ENCODE measurements at places on chromosomes 13 and 19.
A peak's percentile ranks its signal among the peaks of the same experiment; 100 is the strongest.

GRCh38 chr19:11254666-11255065 lies 7.7 kb downstream of the DOCK6 start:
- DNase-seq = no peak

DNA sequence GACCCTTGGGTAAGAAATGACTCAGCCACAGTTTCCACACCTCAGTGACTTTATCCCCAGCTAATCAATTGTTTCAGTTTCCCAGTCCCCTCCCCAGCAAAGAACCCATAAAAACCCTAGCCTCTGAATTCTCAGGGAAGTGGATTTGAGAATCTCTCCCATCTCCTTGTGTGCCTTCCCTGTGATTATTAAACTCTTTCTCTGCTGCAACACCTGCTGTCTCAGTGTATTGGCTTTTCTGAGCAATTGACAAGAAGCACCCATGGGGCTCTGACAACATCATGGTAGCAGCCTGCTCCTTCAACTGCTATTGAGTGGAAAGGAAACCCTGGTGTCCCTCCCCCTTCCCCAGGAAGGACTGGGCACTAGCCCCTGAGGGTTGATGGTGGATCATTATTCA lies 73.7 kb downstream of the UQCRFS1 start:
- no peak for DNase-seq

DNA sequence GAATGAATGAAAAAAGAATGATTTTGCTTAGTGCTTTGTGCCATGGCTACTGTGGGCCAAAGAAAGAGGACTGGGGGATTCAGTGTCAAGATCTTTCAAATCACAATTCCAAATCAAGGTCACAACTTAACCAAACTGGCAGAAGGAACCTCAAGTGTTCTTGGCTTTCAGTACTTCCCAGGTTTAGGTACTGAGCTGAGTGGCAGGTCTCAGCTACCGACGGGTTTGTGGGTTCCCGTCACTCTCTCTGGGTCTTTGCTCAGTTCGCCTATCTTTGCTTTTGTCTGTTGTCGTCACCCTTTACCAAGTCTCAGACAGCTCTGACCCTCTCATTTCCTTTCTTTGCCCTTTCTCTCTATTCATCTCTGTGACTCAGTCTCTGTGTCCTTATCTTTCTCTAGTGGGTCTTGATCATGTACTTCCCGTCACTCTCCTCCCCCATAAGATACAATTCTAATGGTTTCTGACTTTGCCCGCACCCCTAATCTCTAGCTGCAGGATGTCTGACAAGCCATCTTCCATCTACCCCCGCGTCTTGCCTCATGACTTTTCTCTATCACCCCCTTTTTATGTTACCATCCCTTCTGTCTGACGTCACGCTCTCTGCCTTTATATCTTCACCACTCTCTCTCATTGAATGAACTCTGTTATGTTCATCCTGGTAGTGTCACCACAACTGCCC lies 33.3 kb upstream of the LRRC4B start:
- DNase-seq = no peak

GRCh38 chr19:39126312-39127187 lies 964 bp downstream of the PAK4 start:
- DNase-seq = peak; percentile 77

Data from upper lobe of left lung (tissue), 6 donors.